ENCODE measurements at places on chromosomes 11 and 22.

DNA sequence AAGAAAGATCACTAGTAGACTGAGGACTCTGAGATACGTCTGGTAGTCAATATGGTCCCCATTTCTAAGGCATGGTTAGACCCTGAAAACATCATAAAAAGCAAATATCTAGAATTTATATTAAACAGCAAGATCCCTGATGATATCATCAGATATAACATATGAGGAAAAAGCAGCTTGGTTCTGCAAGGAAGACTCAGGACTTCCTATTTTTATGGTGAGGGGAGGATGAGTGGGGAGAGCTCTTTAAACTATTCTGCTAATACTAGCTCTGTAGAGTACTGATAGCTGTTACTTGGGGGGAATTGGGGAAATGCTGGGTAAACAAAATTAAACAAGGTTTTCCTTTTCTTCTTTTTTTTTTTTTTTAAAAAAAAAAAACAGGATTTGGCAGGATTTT, 235.8 kb downstream of the SWAP70 start:
- DNase-seq = no peak

GRCh38 chr11:67095214-67095507, 23.9 kb upstream of the KDM2A start:
- DNase-seq = no peak

DNA sequence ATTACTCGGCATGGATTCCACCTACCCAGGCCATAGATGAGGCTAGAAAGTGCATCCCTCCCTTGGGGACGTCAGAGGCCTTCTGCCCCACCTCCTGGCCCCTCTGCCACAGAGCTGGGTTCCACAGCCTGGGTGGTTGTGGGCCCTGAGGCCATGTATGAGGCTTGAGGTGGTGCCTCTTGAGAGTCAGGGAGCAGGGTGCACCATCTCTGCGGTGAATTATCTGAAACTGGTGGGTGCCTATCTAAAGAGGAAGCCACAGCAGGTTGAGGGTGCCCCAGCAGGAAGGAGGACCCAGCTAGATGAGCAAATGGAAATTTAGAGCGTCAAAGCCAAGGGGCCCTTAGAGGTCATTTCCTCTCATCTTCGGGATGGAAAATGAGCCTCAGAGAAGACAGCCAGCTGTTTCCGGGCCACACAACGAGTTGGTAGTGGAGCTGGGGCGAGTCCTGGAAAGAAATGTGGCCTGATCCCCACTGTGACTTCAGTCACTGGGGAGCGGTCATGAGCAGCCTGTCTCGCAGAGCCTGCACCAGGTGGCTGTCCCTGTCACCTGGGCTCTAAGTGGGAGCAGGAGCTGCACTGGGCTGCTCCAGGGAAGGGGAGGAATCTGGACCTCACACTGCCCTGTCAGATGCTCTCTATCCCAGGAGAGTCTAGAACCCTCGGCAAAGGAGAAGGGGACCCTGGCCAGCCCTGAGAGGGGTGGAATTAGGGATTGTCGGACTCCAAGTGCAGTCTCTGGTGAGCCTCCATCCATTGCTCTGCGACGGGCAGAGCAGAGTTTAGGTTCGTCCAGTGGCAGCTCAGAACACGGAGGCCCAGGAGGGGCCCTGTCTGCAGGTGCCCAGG, 7.3 kb downstream of the ADORA2A start:
- no peak for DNase-seq

DNA sequence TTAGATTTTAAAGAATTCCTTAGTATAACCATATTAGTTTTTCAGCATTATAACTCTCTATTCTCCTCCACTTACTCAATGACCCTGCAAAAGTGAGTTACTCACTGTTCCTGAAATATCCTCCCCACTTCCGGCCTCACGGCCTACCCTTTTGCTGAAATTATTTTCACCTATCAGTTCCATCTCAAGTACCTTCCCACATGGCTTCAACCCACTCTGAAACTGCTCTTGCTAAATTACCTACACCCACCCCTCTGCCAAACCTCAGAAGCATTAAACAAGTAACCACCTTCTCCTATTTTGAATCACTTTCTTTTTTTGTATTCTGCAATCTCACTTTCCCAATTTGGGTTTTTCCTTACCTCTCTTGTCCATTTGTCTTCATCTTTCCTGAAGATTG, 37.7 kb downstream of the OR5P2 start:
- no peak for DNase-seq

DNA sequence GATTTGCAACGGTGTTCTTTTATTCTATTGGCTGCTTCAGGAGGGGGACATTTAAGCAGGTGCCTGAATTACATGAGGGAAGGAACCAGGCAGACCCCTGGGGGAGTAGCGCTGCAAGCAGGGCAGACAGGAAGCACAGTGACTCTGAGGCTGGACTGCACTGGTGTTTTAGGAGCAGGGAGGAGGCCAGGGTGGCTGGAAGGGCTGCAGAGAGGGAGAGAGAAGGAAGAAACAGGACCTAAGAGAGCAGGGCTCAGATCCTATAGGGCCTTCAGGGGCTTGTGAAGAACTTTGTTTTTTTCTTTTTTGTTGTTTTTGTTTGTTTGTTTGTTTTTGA, 62.5 kb upstream of the SORL1-AS1 start:
- no peak for DNase-seq

- DNase-seq = no peak
These were observed 271.2 kb downstream of the DLG2 start for GRCh38 chr11:85355921-85356320.

DNA sequence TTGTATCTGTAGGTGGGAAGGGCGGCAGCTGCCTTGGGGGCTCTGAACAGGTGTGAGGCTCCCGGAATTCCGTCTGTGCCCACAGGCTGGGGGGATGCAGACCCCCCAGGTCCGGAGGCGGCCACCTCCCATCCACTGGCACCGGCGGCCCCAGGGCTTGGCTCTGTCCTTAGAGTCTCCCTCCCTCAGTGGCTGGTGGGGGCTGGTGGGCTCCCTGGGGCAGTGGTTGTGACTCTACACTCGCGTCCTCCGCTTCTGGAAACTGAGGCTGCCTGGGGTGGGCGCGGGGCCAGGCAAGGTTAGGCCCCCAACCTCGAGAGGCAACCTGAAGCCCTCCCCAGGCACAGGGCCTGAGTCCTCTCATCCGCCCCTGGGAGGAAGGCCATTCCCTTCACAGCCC, 1305.4 kb downstream of the BRD1 start:
- DNase-seq = no peak

DNA sequence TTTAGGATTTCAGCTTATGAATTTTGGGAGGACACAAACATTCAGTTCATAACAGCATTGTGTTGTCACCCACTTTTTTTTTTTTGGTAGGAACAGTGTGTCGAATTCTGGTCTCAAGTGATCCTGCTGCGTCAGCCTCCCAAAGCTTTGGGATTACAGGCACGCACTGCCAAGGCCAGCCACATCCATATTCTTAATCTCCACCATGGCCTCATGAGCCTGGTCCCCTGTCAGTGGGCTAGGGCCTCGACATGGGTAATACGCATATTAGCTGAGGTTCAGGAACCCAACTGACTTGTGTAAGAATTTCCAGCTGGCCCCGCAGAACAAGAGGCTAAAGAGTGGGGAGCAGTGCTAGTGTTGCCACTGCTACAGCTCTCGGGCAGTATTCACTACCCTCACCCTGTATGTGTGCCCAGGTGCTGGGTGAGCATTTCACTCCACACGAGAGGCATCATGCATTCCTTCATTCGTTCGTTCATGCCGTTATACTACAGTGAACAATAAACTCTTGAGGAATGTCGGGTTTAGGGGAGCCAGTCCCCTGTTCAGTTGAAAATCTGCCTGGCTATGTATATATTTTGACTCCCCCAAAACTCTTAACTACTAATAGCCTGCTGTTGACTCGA, 5.2 kb upstream of the VPREB1 start:
- no peak for DNase-seq

DNA sequence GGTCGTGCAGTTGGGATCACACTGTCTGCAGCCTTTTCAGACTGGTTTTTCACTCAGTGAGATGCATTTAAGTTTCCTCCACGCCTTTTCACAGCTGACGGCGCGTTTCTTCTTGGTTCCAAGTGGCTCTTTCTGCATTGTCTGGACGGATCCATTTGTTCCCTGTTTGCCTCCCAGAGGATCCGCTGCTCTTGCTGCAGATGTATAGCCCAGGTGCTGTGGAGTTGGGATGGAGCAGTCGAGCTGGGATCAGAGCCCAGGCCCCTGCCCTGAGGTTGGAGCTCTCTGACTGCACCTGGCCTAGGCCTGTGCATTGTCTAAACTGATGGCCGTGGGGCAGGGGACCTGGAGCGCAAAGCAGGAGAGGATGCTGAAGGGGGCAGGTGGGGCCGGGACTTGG, 51.6 kb downstream of the PARVB start:
- no peak for DNase-seq

GRCh38 chr11:126764231-126764630, 236.3 kb downstream of the KIRREL3 start:
- DNase-seq = no peak

DNA sequence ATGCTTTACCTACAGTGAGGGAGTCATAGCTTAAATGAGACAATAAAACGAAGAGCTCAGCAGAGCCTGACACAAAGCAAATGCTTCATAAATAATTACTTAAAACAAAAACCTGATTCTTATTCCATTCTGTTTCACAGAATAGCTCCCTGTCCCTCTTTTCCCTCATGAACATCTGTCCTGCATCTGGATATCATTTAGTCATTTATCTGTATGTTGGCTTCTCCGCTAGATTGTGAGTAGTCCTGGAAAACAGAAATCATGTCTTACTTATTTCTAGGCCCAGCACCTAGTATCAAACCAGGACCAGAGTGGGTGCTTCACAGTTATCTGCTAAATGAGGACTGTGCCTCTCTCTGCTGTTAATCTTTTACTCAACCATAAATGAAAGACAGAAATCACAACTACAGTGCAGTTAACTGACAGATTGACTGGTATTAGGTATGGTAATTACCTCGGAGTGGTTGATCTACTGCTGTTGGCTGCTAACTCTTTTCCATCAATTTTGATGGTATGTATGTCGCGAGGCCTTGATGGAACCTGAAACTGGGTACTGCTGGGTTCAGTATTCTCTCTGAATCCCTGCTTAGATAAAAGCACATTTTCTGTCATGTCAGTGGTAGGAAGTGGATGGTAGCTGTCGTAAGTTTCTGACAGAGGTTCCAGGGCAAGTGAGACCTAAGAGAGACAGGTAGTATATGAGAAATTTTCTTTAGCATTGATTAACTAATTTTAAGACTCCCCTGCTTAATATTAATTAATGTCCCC, 31.5 kb downstream of the C2CD3 start:
- DNase-seq = no peak

GRCh38 chr11:44110231-44110679, 14.8 kb downstream of the EXT2 start:
- DNase-seq = no peak

DNA sequence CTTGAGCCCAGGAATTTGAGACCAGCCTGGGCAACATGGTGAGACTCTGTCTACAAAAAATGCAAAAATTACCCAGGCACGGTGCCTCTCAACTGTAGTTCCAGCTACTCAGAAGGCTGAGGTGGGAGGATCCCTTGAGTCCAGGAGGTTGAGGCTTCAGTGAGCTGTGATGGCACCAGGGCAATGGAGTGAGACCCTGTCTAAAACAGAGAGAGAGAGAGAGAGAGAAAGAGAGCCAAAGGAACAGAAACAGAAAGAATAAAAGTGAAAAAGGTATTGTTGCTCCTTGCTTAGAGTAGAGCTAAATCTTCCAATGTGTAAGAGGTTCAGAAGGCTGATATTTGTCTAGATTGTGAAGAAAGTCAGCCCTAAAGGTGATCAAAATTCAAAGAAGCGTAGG, 8.9 kb upstream of the ETS1 start:
- DNase-seq = no peak

- DNase-seq = no peak
These were observed 105.2 kb upstream of the RRM1 start for GRCh38 chr11:3989276-3989920.

- no peak for DNase-seq
These were observed 73.4 kb downstream of the MYEOV start for GRCh38 chr11:69367211-69367964.

DNA sequence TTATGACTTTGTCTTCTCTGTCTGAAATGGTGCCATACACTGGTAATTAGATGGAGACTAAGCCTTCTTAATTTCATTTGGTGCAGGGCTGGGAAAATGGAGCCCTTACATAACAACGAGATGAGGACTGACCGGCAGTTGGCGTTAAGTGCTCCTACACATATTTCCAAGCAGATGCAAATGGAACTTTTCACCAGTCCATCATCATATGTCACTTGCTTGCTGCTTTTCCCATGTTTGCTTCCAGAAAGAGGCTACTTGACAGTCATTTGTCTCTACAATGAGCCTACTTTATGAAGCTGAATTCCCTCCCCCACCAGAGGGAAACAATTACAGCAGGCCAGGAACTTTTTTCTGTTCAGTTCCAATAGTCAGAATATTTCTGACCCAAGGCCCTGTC, 32.6 kb downstream of the SVIP start:
- DNase-seq = no peak

DNA sequence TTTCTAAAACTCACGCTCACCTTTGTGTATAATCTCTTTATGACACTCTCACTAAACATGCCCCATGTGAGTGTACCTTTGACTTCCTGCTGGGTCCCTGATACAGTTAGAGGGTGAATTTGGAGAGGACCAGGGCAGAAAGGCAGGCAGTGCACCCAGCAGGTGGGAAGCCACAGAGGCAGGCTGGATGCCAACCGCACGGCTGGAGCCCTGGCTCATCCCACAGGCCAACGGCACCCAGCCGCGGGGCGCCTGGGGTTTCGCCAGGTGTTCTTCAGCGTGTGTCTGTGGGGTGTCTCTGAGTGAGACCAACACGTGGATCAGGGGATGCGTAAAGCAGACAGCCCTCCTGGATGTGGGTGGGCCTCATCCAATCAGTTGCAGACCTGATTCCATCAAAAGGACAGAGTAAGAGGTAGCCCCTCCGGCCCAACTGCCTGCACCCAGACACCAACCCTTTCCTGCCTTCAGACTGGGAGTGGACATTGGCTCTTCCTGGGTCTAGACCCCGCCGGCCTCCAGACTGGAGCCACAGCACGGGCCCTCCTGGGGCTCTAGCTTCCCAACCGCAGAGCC, 51.6 kb downstream of the DHCR7 start:
- DNase-seq = no peak

DNA sequence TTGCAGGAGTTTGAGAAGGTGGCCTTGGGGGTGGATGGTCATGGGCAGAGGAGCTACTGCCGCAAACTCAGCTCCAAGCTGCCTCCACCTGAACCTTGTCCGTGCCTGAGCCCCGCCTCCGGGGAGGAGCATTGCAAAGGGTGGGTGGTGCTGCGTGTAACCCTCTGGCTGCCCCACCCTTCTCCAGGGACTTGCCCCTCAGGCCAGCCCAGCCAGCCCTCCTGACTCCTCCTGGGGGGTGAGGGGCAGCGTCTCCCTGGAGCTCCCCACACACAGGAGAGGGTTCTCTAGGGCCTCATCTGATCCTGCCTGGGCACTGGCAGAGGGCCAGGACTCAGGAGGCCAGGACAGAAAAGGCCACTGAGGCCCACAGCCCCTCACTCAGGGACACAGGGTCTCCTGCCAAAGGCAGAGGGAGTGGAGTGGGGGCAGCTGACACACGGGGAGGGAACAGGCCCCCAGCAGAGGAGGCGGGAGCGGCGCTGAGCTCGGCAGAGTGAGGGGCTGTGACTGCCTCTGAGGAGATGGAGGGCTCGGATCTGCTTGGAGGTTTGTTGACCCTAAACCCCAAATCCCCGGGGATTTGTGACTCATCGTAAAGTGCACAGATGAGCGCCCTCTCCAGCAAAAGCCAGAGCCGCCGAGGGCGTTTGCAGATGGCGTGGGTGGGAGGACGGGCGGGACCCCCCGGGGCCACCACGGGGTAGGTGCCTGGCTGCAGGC, 12.8 kb downstream of the BRSK2 start:
- DNase-seq = no peak
